Activated CD8-positive, alpha-beta memory T cell treated with anti-CD3 and anti-CD28 coated beads for 24 hours (primary cell): ENCODE measurements at places on chromosomes 7 and 10.
A peak's percentile ranks its signal among the peaks of the same experiment; 100 is the strongest.

DNA sequence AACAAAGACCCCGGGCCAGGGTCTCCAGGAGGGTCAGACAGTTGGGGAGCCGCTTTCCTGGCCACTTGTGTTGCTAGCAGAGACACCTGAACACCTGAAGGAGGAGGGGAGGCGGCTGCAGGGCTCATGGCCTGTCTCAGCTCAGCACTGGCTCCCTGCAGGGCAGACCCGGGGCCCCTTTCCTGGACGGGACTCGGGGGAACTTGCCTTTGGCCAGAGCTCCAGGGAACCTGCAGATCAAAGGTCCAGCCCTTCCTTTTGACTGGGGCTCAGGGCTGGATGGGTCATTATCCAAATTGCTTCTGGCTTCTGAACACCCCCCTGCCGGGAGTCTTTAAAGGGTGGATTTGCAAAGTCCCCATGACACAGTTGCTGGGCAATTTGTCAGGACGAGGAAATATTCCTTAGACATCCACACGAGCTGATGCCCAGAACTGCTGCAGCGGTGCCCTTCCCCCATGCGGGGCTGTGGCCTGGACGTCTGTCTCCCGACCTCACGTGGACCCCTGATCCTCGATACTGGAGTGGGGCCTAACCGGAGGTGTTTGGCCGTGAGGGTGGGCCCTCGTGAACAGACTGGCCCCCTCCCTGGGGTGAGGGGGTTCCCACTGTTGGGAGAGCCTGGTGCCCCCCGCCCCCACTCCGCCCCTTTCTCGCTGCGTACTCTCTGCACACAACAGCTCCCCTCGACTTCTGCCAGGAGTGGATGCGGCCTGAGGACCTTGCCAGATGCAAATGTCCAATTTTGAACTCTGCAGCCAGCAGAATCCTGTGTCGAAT is 194.3 kb downstream of the ELFN1 start:
- DNase-seq: no peak

GRCh38 chr7:45650404-45651394 is 76.5 kb downstream of the ADCY1 start:
- DNase-seq: peak; percentile 38

DNA sequence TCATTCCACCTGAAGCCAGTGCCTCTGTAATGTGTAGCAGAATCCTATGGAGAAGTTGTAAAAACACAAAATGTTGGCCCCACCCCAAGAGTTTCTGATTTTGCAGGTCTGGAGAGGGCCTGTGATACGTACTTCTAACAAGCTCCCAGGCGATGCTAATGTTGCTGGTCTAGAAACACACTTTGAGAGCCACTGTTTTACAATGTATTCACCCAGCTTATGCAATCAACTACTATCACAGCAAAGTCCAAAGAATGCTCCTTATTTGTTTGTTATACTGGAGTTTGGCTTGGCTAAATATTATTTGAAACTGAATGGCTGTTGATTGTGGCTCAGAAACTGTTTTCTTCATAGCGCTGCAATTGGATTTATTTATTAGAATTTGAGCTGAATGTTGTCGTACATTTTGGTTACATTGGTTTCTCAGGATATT is 44.3 kb downstream of the DNAJB9 start:
- DNase-seq: no peak

GRCh38 chr7:82044497-82045080 is 274.7 kb upstream of the HGF start:
- no peak for DNase-seq

DNA sequence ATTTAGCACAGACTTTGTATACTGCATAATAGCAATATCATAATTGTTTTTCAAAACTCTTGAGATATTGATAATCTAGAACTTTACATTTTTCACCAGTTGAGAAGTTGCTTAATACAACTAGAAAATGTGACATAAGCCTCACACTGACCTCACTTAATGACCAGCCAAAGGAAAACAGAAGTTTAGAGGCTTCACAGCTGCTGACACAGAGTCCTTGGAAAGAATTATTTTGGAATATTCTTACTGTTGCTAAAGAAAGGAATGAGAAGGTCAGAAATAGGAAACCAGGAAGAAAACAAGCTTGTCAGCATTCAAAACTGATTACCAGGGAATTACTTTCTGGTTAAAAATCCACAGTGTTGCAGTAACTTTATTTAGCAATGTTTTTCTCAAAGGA is 35.5 kb upstream of the WASL start:
- DNase-seq: no peak

GRCh38 chr7:144682581-144683280 is 153.1 kb downstream of the TPK1 start:
- no peak for DNase-seq

- no peak for DNase-seq
These were observed 73.8 kb upstream of the ELN start for GRCh38 chr7:73954181-73954580.

DNA sequence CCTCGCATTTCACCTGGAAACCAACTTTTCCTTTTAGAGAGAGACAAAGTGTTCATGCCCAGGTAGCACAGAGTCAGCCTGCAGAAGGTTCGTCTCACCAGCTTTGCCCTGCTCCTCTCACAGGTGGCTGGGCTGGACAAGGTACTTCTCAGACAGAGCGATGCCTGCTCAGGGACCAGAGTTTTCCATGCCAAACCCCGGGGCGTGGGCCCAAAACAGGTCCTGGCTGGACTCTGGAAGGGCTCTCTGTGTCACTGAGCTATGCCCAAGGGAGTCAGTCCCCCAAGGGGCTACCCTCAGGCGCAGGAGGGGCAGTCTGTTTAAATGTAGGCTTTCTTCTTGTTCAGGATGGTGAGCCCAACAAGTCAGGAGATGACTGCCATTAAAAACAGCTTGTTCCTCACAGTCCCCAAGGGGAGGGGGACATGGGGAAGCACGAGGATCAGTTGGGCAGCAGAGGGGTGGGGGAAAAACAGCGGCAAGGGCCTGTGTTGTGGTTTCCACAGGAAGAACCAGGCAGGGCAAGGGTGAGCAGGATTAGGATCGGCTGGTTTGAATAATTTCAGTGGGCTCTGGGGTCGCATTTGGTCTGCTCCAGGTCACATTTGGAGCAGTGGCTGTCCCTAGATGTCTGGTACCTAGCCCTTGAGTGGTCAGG is 55.5 kb upstream of the FIGNL1 start:
- no peak for DNase-seq

DNA sequence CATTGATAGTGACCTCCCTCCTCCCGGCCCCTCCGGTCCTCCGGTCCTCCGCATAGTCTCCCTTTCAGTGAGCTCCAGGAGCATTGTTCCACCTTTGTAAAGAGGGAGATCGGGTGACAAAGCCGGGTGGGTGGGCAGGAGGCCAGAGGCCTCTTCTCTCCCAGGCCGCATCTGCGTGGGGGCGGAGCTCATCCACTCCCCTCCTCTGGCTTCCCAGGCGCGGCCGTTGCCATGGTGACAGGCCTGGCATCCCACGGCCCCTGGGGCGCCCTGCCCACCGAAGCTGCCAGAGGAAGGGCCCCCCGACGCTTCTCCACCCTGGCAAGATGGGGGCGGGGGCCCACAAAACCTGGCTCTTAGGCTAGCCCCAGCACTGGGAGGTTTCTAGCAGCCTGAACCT is 4.4 kb upstream of the FZD9 start:
- no peak for DNase-seq

DNA sequence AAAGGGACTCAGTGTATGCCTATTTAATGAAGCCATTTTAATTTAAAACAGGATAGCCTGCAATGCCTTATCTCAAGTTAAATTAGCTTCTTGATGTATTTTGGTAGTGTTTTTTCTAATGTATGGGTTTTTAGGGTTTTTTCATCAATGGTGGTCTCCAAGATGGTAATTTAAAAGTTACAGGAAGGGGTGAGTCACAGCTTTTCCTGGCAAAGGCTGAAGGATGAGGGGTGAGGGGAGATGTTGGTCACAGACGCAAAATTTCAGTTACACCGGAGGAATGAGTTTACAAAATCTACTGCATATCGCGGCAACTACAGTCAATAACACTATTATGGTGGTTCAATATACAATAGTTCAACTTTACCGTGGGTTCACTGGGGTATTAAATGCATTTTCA is 31.6 kb downstream of the CCDC3 start:
- DNase-seq: no peak

GRCh38 chr7:27788437-27788836 is 48.5 kb downstream of the TAX1BP1 start:
- DNase-seq: no peak

GRCh38 chr7:16668049-16668858 is 22.3 kb downstream of the BZW2 start:
- no peak for DNase-seq

DNA sequence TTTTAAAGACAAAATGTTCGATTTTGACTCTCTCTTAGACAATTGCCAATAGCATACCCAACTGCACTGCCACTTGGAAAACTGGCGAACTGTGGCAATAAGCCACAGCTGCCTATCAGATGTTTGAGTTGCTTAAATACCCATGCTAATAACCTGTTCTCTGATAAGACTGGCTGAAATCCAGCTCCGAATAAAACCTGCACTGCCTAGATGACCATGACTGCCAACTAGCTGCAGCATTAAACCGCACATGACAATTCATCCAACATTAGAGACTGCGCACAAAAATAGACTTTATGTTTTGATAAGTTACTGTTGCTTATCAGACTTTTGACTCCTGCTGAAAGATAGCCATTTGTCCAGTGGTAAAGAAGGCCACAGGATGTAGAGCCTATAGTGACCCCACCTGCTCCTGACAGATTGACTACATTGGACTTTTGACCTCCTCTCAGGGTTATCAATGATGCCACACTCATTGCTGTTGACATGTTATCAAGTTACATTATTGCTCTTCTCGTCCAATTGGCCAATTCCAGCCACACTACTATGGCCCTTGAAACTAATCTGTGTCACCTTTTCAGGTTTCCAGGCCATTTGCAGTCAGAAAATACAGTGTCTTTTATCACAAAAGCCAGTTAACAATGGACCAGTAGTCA is 299.0 kb downstream of the HGF start:
- no peak for DNase-seq

GRCh38 chr10:75895259-75895658 is 463.8 kb downstream of the LRMDA start:
- DNase-seq: no peak

- DNase-seq: no peak
These were observed 43.3 kb upstream of the PRKAR1B start for GRCh38 chr7:770336-770735.

DNA sequence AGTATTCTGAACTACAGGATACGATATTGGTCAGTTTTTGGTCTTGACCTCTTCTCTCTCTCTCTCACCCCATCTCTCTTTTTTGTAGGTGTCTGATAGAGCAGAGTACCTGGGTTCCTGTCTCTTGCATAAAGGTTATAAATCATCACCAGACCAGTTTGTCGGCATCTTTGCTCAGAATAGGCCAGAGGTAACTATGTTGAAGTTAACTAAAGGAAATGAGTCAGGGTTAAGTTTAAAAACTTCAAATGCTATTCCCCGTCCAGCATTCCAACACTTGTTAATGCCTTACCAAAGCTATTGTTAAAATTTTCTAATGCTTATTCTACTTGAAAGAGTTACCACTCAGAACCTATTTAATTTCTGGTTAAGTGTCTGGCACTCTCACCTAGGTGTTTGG is 30.7 kb downstream of the ACSL5 start:
- no peak for DNase-seq

GRCh38 chr10:124864421-124865193 is 63.0 kb downstream of the ABRAXAS2 start:
- DNase-seq: no peak

- DNase-seq: no peak
These were observed 233.1 kb upstream of the PFKP start for GRCh38 chr10:2834214-2834613.

DNA sequence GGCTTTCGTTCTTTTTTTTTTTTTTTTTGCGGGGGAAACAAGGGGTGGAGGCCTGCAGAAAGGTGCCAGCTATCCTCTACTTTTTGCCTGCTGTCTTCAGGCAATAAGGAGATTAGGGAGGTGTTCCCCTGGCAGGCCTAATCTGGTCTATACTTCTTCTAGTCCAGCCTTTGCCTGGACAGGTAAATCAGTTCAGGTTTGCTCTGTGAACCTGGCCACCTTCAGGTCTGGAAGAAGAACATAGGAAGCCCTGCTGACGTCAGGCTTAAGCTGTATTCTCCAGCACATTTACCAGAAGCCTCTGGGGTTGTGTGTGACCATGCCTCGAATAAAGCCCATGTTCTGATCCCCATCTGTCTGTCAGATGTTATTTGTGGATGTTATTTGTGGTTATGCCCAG is 115.4 kb downstream of the SDK1 start:
- no peak for DNase-seq

GRCh38 chr10:15140698-15141097 is 27.8 kb downstream of the NMT2 start:
- no peak for DNase-seq

GRCh38 chr10:80161321-80162083 is 29.0 kb downstream of the PLAC9 start:
- no peak for DNase-seq

GRCh38 chr7:47253650-47254080 is 328.2 kb downstream of the TNS3 start:
- DNase-seq: no peak

DNA sequence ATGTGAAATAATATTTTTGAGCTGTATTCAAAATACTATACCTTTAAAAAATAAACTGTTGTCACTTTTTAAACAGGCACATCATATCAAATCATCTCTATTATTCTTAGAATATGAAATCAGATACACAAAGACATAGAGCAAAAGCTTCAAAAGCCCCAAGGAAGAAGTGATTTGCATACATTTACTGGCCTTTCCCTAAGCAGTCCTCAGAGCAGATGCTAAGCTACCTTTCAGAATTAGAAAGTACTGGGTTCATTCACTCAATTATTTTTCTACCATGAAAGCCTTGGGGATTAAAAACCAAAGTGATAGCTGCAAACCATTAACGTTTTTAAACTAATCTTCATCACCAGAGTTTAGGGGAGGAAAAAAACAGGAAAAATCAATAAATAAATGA is 55.8 kb upstream of the RNF148 start:
- DNase-seq: no peak

DNA sequence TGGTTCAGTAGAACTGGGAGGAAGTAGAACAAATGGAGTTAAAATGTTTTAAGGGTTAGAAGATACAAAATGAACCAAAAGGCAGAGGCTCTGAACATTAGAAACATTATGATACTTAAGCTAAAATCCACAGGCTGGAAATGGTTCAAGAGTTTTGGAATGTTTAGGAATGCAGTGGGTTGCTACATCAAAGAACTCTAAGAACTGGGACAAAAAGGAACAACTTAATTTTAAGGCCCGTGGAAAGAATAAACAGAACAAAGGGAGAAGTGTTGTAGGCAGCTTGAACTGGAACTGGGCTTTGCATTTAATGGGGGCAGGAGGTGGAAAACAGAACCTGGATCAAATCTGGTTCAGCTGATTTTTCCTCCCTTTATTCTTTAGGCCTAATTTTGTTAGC is 3.5 kb upstream of the C7orf25 start:
- no peak for DNase-seq

DNA sequence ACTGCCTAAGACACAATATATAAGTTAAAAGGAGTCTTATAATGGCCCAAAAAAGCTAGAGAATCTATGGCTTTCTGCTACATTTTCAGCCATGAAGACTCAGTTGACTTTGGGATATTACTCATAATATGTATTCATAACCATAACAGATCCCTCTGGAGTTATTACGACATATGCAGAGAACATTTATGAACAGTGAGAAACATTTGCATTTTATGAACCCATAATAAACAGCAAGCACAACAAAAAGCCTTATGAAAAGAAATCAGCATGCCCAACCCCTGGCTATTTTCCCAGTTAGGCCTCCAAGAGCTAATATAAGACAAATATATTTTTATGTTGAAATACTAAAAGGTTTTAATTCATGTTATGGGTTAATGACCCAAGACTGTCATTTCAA is 52.4 kb downstream of the ARMH3 start:
- no peak for DNase-seq
